Osteocyte (in vitro differentiated cells): ENCODE measurements at places on chromosomes 7 and 10. TPM values are rescaled to one million over a fixed set of nuclear protein-coding genes. Genes with fewer than 3 reads are reported as not detected.

Gene FLNC
- total RNA-seq = 26.9 and 28.6 TPM in 2 replicates

Gene LMOD2
- not detected in 2 replicates for total RNA-seq

Gene SAMD9
- 15.0 and 15.6 TPM in 2 replicates for total RNA-seq

Gene MICALL2
- total RNA-seq = 55.9 and 63.1 TPM in 2 replicates

DNA sequence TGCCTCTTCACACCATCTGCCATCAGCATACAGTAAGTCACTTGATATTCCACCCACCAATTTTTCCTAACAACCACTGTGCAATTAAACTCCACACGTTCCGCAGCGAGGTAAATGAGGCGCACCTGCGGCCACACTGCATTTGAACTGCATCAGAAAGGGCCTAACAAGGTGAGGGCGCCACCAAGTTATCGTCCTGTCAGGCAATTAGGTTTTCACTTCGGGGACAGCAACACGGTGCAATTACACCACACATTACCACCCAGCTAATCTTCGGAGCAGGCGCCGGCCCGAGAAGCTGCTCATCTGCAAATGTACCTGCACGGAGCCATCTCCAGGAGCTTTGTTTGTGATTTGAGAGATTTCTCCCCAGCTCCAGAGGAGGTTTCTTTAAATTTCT is 84.4 kb downstream of the EBF3 start:
- H3K27ac ChIP-seq = no peak overlapping the region
- H3K4me3 ChIP-seq = no peak overlapping the region
- no peak for DNase-seq
- no peaks in the 10 kb centered on the region for H3K4me1 ChIP-seq
- no peaks in the 10 kb centered on the region for H3K27me3 ChIP-seq
